ENCODE measurements at places on chromosomes 13 and 19. TPM values are rescaled to one million over a fixed set of nuclear protein-coding genes. Genes with fewer than 3 reads are reported as not detected.

BEST2 gene
- not detected for total RNA-seq

RHPN2 gene
- 5.5 TPM for total RNA-seq

DNA sequence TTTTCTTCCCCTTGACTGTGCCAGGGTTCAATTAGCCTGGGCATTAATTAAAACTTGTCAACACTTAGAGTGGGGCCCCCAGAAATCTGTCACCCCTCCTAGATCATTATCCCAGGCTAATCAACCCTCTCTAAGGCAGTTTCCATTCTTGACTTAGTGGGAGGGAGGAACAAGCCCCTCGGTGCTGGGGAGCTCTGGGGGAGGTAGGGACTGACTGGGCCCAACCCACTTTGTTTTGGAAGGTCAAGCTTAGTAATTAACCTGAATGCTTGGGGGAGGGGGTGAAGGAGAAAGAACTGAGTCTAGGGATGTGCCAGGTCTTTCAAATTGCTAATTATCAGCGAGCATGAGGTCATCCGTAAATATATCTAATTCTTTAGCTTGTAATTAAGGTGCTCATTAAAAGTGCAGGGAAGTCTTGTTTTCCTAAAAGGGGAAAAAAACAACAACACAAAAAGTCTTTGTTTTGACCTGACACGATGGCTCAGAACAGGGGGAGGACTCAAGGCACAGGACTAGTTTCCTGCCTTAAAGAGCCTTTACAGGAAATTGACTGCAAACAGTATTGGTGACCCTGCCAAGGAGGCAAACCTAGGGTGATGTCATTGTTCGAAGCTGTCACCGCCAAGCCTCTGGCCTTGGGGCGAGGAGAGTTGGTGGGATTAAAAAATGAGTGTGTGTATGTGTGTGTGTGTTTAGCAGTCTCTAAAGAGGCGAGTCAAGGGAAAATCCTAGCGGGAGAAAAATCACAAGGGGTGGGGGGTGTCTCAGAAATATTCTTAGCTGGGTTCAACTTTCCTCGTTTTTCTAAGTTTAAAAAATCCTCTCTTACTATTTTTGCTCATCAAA lies 19.4 kb downstream of the ACTN4 start:
- peak; percentile 50 for DNase-seq
- peak overlapping the region; percentile 89 for H3K27ac ChIP-seq
- H3K27me3 ChIP-seq, result no peaks in the 10 kb centered on the region

DNA sequence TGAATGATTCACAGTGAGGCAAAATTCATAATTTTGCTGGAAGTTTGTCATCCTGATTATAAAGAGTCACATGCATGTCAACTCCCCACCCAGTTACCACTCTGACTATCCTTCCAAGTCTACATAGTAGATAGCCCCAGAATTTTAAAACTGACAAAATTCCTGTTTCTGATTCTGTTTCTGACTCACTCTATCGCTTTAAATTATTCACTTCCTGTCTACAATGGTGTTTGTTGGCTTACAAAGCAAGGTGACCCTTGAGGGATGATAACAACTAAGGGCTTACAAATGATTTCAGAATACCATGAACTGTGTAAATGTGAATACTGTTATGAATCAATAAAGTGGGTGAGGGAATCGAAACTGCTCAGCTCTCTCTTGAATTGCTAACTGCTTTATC lies 98.7 kb upstream of the KL start:
- no peak overlapping the region for H3K4me3 ChIP-seq
- no peaks in the 10 kb centered on the region for H3K36me3 ChIP-seq
- H3K27ac ChIP-seq, result no peak overlapping the region
- H3K27me3 ChIP-seq, result no peaks in the 10 kb centered on the region

- H3K4me3 ChIP-seq, result no peak overlapping the region
- no peak overlapping the region for H3K27ac ChIP-seq
- no peak for DNase-seq
- H3K36me3 ChIP-seq, result no peaks in the 10 kb centered on the region
These were observed 413.4 kb downstream of the ZNF536 start for GRCh38 chr19:30785458-30786137.

- no peaks in the 10 kb centered on the region for H3K27me3 ChIP-seq
- H3K27ac ChIP-seq, result no peak overlapping the region
- H3K4me3 ChIP-seq, result no peak overlapping the region
- H3K36me3 ChIP-seq, result no peaks in the 10 kb centered on the region
- DNase-seq, result no peak
- H3K4me1 ChIP-seq, result no peaks in the 10 kb centered on the region
These were observed 226.0 kb downstream of the NALCN start for GRCh38 chr13:101190337-101190736.
